Renal cortical epithelial cell (primary cell): ENCODE measurements at places on chromosomes 2 and 18. TPM values are rescaled to one million over a fixed set of nuclear protein-coding genes. Genes with fewer than 3 reads are reported as not detected.

DNA sequence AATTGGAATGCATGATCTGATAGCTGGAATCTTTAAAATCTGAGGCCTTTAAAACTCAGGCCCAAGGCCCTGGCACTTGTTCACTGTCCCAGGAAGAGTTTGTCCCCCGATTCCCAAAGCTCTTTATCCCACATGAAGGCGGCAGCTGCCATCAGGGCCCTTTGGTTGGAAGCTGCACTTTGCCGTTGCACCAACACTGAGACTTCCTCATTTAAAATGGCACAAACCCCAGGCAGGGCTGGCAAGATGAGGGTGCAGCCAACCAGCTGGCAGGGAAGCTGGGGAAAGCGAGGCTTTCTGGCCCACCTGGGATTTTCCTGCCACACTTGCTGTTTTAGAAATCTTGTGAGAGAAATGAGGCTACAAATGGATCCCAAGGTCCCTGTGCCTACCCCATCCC is 6.3 kb downstream of the FLACC1 start:
- DNase-seq, result no peak

DNA sequence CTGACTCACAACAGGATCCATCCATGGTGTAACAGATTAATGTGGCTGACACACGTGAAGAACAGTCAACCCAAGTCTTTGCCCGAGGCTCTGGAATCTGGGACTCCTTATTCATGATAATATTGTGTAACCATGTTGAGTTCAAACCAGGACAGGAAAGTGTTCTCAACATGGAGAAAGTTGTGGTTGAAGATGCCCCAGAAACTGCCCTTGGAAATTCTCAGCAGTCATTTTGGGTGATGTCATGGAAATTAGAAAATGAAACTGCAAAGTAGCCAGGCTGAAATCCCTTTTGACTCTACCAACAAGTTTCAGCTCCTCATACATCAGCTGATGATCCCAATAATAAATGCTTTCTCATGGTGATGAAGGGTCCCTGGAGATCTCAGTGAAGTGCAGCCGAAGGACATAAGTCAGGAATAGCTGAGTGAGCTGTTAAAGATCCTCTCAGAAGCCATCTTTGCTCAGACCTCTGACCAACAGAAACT is 307.7 kb downstream of the TNS1 start:
- peak; percentile 97 for DNase-seq

Gene SDC1
- 132 and 222 TPM in 2 replicates for total RNA-seq

GRCh38 chr2:42457011-42457410 is 36.8 kb downstream of the KCNG3 start:
- no peak for DNase-seq

- no peak for DNase-seq
Observed at GRCh38 chr2:213247566-213247965, 36.7 kb upstream of the SPAG16 start.

- peak; percentile 9 for DNase-seq
Observed at GRCh38 chr2:88582030-88582429, 45.2 kb downstream of the EIF2AK3 start.

Gene GALNT3
- 6.8 and 60.3 TPM in 2 replicates for total RNA-seq

GRCh38 chr2:44793322-44793870 is 148.1 kb upstream of the SIX3 start:
- DNase-seq, result peak; percentile 50

GRCh38 chr2:84526562-84526961 is 10.3 kb downstream of the DNAH6 start:
- DNase-seq, result no peak

- no peak for DNase-seq
Observed at GRCh38 chr2:28336982-28337627, 55.6 kb upstream of the FOSL2 start.

DNA sequence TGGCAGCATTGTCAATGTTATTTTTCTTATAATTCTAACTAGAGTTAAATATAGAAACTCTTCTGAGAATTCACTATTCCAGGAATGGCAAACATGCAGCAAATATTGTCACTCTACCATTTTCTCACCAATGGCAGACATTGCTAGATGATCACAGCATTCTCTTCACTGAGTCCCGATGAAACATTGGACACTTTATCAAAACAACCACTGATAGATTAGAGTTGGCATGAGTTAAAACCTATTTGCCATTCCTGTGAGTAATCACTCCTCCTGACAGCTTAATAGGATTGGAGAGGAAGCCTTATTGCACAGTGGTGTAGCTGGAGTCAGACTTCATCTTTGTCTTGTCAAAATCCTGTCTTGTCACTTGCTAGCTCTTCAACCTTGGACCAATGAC is 163.9 kb upstream of the THUMPD2 start:
- DNase-seq, result peak; percentile 14

GRCh38 chr2:217652761-217653639 is 349.8 kb downstream of the TNS1 start:
- peak; percentile 97 for DNase-seq

DNA sequence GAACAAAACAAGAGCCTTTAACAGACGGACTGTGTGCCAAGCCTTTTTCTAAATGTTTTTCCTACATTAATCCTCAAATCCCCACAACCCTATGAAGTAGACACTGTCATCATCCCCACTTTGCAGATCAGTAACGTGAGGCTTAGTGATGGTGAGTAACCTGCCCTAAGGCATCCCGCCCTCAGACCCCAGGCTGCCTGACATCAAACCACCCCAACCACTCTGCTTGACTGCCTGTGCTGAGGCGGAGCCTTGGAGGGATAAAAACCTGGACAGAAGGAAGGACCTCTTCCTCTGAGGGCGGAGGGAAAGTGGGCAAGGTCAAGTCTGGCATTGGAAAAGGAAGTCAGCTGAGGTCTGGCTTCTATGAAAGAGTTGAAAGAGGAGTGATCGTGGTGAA is 104.6 kb downstream of the SP3 start:
- no peak for DNase-seq

DNA sequence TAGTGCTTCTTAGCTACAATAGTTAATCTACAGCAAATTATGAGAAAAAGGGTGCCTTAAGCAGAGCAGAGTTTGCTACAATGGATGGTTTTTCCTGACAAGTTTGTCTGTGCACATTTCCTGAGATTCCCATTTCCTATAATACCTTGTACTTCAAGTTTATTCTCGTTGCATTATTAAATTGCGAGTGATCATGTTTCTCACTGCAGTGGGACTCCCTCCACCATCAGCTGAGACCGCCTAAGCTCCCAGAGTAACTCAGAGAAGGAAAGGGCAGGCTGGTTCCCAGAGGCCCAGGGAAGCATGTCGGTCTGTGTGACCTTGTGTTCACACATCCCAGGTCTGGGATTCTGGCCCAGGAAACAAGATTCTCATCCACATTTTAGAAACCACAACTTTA is 162.1 kb downstream of the ARL4C start:
- DNase-seq, result no peak

DNA sequence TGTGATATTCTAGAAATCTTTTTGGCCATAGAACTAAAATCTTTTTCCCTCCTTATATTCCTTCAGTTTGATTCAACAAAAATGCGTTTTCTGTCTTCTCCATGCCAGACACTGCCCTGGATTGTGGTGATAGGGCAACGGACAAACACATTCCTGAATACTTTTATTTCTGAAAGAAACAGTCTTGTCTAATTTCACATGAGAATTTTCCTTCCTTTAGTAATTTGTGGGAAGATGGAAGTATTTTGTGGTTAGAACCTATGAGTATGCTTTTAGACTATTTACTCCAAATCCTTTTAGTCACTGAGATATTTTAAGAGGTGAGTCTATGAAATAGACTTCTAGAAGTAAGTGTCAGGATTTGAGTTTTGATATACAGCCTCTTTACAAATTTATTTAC is 49.6 kb downstream of the COL5A2 start:
- DNase-seq, result peak; percentile 83

Gene KCNIP3
- total RNA-seq, result 47.4 and 127 TPM in 2 replicates

DNA sequence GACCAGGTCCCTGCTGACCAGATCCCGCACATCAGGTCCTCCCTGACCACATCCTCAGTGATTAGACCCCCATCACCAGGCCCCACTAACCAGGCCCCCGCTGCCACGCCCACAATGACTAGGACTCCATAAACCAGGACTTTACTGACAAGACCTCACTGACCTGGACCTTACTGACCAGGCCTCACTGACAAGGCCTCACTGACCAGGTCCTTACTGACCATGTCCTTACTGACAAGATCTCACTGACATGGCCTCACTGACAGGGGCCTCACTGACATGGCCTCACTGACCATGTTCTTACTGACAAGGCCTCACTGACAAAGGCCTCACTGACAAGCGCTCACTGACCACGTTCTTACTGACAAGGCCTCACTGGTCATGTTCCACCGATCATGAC is 107.9 kb upstream of the TEKT4 start:
- no peak for DNase-seq

DNA sequence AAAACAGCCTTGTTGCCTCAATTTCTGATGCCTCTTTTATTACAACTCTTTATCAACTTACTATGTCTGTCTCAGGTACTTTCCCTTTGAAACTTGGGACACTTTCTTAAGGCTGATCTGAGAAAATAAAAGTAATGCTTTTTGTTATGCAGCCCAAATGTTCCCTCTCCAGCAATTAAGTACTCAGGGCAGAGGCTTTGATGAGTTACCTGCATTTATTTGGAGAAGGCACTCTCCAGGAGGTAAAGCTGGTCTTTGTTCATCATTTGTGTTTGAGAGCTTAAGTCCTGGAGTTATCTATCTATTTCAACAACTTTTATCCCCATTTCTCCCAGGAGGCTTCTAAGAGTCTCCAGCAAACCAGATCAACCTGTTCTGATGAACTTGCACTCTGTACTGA is 259.2 kb downstream of the ASXL3 start:
- DNase-seq, result no peak

DNA sequence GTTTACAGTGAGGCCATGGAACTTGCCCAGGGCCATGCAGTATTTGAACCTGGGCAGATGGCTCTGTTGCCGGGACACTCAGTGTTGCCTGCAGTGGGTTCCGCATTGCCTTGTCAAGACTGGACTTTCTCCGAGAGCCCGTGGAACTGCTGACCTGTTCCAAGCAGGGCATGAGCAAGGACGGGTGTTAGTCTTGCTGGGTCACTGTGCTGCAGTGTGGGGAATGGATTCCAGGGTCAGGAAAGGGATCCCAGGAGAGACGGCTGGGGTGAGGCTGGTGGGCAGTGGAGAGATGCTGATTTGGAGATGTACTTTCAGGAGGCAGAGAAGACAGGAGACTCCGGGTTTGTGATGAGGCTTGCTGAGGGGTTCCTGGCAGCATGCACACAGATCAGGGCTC is 348.7 kb upstream of the HS6ST1 start:
- DNase-seq, result no peak
